ENCODE measurements at places on chromosomes 5 and 9.

DNA sequence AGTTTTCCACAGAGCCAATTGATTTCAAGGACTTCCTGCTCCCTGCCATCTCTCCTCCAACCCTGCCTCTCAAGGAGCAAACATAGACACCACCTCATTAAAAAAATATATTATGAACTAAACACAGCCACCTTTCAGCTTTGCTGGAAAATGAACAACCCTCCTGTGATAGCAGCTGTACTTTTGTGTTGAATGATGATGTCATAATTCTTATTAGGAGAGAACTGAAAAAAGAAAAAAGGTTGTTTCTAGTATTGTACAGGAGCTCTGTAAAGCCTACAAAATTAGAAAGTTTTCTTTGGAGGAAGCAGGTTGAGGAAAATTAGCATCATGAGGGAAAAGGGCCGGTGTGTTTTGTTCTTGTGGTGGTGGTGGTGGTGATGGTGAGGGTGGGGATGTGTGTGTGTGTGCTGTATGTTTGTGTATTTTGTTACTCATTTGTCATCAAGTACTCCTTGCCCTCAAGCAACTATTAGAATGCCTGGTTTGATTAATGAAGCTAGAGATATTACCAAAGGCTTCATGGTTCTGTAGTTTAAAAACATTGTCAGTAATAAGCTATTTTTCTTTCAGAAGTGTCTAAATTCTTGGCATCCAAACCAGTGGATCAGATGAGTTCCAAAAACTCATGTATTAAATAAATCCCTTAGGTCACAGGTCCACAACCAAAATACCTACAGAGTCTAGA is 405.9 kb downstream of the TLE4 start:
- DNase-seq = no peak

DNA sequence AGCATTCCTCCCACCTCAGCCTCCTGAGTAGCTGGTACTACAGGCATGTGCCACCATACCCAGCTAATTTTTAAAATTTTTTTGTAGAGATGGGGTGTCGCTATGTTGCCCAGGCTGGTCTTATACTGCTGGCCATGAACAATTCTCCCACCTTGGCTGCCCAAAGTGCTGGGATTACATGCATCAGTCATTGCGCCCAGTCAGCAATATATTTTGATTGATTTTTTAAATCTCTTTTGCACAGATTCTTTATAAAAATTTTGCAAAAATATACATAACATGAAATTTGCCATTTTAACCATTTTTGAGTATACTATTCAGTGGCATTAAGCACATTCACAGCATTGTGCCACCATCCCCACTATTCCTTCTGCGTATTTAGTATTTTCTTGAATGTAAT is 94.0 kb downstream of the INVS start:
- no peak for DNase-seq

DNA sequence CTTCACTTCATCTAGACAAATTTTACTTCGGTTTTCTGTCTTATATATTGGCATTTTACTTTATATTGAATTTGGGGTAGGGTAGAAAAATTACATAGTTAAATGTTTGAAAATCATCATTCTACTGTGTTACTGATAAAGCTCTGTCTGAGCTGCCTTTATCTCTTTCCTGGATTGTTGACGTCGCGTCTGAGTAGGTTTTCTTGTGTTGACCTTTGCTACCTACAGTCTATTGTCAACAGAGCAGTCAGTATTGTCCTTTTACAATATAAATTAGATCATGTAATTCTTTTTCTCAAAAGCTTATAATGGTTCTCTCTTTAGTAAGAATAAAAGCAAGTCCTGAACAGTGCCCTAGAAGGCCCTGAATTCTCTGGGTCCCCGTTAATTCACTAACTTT is 128.2 kb downstream of the HACD4 start:
- no peak for DNase-seq

DNA sequence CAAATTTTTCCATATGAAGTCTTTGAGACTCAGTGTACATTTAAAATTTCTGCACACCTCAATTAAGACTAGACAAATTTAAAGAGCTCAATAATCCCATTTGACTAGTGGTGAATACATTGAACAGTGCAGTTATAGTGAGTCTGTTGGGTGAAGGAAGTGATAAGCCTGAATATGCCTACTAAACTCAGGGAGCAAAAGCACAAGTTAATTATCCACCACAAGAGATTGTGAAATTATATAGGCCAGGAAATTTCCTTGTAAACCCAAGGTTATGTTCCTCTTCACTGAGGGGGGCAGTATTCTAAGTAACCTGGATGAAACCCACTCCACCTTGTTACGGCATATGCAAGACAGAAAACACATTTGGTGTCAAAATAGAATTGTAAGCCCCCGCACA is 612.9 kb upstream of the DAB2 start:
- DNase-seq = no peak

- no peak for DNase-seq
Observed at GRCh38 chr5:1311439-1312055, 16.7 kb upstream of the TERT start.

DNA sequence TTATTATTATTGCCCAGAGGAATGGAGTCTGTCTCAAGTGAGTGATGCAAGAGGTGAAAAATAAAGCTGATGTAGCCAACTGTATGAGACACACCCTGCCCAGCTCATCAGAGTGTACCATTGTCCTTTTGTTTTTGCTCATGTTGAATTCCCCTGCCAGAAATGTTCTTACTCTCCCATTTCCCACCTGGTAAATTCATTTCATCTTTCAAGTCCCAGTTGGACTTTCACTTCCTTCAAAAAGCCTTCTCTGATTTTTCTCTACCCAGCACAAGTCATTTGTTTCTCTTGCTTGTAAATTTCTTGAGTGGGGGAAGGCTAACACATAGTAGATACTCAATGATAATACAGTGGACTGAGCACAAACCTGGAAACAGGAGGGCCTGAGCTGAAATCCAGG is 394.5 kb upstream of the ZNF462 start:
- DNase-seq = no peak

- no peak for DNase-seq
Observed at GRCh38 chr9:128002959-128003358, 22.2 kb upstream of the EEIG1 start.
